ENCODE measurements at places on chromosomes 2 and 18.

GRCh38 chr18:13221869-13222855 is 3.6 kb downstream of the LDLRAD4 start:
- DNase-seq = peak; percentile 37

GRCh38 chr18:36200354-36200771 is 13.1 kb downstream of the MOCOS start:
- DNase-seq = no peak

DNA sequence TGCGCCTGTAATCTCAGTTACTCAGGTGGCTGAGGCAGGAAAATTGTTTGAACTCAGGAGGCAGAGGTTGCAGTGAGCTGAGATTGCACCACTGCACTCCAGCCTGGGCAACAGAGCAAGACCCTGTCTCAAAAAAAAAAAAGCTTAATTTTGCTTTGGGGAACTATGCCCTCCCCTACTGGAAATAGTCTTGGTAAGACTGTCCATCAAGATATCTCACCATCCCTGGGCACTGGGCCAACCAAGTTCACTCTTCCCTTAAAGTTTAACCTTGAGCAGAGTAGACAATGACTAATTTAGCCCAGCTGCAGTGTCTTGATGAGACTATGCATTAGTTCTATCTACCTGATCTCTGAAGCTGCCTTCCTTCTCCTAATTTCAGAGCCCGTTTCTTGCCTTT is 44.7 kb downstream of the ASXL2 start:
- DNase-seq = no peak

GRCh38 chr2:175606010-175606841 is 395.8 kb downstream of the LNPK start:
- DNase-seq = peak; percentile 94

DNA sequence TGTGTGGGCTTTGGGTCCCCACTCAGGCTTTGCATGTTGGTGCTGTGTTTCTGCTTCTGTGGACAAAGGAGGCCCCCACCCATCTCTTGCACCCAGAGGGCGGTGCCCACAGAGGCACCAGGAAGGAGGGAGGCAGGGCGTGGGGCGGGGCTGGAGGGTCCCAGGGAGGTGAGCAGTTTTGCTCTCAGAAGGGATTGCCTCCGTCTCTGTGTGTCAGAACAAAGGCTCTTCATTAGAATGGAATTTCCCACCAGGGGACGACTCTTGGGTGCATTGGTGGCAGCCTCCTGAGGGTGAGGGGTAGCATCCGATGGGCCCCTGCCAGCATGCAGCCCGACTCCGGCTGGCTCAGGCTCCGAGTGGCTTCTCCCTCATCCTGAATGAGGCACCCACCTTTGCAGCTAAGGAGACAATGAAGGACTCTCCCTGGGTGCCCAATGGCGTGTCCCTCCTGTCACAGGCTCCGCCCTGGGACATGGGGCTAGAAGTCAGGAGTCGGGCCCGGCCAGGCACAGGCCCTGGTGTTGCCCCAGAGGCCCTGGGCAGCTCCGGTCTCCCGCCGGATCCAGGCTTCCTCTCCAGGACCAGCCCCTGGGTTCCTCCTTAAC is 7.0 kb upstream of the ERFE start:
- DNase-seq = no peak

All from fibroblast of gingiva (primary cell).